ENCODE measurements at places on chromosomes 5 and 9.

DNA sequence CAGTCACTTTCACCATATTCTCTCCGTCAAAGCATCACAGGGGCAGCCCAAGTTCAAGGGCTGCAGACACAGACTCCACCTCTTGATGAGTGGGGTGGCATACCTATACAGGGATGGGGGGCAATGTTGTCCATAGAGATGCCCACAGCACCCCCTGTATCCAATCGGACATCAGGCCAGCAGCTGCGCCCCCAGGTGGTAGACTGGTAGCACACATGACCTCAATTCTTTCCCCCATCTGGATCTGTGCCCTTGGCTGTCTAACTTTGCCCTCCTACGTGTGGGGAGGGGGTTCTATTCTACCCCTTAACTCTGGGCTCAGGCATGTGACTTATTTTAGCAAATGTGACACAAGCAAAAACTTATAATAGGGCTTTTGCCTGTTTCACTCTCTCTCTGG is 84.0 kb upstream of the SLC25A48 start:
- peak; percentile 43 for DNase-seq

GRCh38 chr9:12640016-12640587 is 53.1 kb upstream of the TYRP1 start:
- no peak for DNase-seq

- peak; percentile 65 for DNase-seq
Observed at GRCh38 chr9:94085062-94085639, 887 bp downstream of the PTPDC1 start.

DNA sequence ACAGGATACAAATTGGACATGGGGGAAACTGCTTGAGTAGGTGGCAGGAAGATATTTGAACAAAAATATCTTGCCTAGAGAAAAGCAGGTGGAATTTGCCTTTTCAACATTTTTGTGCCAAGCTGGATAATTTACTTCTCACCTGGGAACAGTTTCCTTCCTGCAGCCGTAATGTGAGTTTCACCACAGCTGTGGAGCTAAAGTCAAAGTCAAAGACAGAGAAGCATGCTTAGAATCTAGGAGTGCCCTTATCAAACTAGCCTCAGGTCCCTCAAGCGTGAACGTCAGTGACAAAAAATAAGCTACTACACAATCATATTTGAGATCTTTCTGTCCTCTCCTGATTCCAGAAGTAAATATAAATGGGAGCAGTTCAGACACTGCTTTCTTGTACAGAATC is 588.9 kb downstream of the MAT2B start:
- no peak for DNase-seq

DNA sequence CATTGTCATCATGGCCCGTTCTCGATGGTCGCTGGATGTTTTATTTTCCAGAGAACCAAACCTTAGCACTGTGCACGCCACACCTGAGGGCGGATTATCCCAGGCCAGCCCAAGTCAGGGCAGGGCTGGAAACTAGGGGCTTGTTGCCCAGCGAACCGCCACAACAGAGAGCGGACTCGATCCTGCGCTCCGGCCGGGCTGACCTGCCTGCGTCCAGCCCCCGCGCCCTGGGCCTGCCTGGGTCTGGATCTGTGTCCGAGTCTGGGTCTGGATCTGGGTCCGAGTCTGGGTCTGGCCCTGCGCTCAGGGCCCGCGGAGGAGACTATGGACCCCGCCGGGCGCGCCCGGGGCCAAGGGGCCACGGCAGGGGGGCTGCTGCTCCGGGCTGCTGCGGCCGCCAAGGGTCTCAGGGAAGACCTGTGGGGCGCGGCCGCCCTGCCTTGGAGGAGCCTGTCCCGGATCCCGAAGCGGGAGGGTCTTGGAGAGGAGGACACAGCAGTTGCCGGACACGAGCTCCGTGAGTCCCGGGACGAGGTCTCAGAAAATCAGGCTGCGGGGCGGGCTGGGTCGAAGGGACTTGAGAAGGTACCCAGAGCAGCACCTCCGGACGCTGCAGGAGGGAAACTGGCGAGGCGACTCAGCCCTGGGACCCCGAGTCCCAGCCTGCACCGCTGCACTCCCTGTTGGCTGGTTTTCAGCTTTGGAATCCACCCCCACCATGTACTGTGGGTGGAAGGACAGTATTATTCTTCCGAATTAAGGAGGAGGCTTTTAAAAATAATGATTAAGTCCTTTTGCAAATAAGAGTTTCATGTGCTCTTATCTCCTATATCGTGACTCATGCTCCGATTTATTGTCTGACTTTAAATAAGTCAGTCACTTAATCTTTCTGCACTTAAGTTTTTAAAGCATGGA is at the start of gene ANKDD1B:
Gene ANKDD1B (plus strand): TSS at position 143 of the 915 bp plus-strand sequence. CDS start 182 bp downstream, at position 325.
- DNase-seq, result peak; percentile 76

Measured in H7 (cell line).